SIG-M5 (cell line): ENCODE measurements at places on chromosomes 2 and 18.

DNA sequence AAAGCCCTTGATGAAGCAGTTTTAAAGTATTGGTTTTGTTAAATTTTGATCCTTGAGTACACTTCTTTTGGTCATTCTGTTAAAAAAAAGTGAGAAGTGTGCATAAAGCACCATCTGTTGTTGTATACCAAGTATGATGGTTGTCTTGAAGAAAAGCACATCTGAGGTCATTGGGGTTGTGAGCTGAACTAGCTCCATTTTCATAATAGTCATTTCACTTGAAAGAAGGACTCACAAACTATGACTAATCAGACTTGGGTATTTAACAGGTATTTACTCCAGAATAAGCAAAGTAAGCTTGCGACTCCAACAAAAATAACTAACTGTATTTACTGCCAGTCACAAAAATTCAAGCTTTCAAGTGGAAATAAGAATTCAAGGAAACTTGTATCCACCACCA, 35.1 kb downstream of the CHN1 start:
- DNase-seq: no peak

GRCh38 chr2:146652311-146652710, 1192.5 kb upstream of the ACVR2A start:
- no peak for DNase-seq

DNA sequence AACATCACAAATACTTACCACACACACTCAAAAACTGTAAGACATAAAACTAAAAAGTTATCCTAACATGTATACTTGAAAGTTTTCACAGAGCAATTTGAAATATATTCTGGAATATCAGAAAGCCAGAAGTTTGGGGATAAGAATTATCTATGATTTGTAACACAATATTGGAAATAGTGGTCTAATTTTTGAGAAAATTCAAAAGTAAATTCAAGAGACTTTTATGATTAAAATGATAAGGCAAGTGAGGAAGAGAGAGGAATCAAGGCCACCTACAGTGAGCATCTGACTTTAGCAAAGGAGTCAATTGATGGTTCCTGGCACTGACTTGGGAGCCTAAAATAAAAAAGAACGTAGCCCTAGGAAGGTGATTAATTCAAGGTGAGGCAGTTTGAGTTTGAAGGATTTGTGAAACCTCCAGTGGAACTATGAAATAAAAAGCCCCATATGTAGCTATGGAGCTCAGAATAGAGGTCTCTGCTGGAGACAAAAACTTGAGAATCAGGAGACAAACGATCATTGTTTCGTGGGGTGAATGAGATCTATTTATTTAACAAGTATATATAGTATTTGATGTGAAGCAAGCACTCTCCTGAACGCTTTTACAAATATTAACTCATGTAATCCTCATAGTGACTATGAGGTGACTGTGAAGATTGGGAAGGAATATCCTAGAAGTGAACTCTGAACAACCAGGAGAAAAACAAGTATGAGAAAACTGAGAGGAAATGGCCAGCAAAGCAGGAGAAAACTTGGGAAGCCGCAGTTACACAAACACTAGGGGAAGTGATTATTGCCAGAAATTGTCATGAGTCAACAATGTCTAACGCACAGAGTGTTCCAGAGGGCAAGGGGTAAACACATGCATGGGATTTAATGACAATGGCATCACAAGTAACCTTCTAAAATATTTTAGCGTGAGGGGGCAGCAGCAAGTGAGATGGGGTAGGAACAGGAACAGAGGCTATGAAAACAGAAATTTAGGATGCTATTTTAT, 12.8 kb downstream of the TFPI start:
- no peak for DNase-seq

- DNase-seq: no peak
These were observed 128.2 kb upstream of the ALKAL2 start for GRCh38 chr2:415986-416610.

DNA sequence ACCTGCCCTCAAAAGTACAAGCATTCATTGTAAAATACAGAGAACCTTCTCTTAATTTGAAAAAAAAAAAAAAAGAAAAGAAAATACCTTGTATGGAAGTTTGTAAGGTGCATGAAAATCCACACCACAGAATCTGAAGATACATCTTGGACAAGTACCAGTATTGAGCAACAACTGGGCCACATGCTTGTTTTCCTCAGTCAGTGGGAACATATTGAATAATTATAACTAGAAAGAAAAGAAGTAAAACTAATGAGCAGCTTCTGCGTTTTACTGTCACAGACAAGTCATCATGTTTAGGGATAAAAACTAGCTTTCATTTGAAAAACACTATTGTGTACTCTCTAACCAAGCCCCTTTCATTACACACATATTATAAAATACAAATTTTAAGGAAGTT, 5.8 kb upstream of the PEX13 start:
- no peak for DNase-seq

- DNase-seq: no peak
These were observed 92.0 kb downstream of the GAREM1 start for GRCh38 chr18:32378705-32379104.

- DNase-seq: no peak
These were observed 128.6 kb upstream of the EPC2 start for GRCh38 chr2:148515976-148516375.

GRCh38 chr2:48770181-48770580, 14.7 kb upstream of the LHCGR start:
- DNase-seq: no peak

- DNase-seq: peak; percentile 16
These were observed 27.0 kb downstream of the TMEM182 start for GRCh38 chr2:102788885-102789260.

DNA sequence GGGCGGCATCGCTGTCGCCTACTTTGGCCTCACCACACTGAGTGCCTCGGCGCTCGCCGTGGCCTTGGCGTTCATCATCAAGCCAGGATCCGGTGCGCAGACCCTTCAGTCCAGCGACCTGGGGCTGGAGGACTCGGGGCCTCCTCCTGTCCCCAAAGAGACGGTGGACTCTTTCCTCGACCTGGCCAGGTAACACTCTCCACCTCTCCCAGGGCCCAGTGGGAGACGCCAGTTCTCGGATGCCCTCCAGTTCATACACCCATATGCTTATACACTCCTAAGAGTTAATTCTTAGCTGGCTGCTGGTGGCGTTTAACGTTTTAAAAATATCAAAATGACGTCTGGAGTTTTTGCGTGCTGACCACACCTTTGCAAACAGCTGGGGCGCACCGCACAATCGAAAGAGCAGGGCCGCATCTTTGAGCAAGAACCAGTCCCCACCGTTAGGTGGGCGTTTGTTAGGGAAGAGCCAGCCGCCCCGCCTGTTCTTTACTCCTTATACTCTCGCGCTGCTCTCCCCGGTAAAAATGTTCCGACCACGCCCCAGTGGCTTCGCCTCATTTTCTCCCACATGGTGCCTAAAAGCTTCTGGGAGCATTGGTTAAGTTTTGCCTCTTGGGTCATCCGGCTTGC, 899 bp downstream of the SLC1A4 start:
- no peak for DNase-seq

DNA sequence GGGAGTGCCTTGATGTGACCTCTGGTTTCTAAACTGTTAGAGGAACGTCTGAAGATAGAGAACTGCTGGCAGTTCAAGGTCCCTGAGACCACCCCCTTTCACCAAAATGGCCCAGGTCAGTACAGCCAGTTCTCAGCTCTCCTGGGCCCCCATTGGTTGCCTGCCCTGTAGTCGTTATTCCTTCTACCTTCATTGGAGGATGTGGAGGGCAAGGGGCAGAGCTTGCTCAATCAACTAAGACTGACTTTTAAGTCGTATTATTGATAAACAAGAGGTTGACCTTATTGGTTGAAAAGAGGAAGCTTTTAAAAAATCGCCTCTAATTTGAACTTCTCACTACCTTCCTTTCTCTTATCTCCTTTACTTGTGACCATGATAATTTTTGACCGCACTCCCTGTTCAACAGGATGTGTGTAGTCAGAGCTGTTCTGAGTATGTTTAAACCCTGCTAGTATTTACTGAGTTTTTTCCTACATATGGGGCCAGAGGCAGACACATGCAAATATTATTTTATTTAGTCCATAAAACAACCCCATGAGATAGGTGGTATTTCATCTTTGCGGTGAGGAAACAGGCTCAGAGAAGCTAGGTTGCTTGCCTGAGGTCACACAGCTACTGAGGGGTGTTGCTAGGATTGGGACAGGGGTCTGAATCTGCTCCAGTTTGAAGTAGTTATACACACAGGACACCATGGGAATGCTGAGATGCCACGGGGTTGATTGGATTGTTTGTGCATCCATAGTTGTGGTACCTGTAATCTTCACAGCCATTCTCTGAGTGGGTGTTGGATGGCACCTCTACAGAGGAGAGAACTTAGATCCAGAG, 65.9 kb downstream of the TMEM247 start:
- no peak for DNase-seq

DNA sequence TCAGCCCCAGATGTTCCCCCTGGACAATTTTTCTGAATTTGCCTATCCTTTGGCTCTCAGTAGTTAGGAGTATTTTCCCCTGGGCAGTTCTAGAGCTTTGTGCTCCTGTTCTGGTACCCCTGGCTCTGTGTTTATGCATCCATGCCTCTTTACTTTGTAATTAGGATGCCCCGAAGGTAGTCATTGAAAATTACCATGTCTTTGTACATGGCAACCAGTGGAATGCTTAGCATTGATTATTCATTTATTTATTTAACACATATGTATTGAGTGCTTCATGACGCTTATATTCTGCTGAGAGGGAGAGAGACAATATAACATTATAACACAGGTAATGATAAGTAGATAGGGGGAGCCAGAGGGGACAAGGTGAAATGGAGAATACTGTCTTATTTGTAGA, 346.5 kb downstream of the PARD3B start:
- no peak for DNase-seq

DNA sequence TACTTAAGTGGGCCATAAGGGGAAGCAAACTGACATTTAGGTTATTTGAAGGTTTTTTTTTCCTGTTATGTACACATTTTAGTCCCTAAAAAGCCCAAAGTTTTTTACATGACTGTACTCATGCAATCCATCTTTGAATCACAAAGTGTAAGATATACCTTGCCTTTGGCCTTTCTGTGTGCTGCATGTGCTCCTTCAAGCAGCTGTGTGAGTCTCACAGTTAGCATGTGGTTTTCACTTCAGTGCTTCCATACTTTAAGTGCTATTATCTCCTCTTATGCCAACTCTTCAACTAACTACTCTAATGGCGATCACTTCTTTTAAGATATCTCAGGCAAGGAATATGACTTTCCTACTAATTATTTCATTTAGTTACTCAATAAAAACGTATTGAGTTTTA, 597.1 kb upstream of the ACVR2A start:
- no peak for DNase-seq

DNA sequence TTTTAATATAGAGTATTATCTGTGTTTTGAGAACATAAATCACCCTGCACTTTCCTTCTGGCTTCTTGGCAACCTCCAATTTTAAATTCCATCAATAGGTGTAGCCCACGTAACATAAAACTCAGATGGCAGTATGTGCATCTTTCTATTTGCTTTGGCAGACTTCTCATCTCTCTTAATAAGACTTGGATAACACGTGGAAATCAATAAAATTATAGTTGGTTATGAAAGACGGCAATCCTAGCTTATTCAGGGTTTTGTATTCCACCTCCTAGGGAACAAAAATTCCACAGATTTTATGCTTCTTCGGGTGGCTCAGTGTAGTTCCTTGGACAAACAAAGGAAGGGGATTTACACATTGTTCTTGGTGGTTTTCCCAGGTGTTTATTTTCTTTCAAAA, 299.3 kb downstream of the RND3 start:
- no peak for DNase-seq

DNA sequence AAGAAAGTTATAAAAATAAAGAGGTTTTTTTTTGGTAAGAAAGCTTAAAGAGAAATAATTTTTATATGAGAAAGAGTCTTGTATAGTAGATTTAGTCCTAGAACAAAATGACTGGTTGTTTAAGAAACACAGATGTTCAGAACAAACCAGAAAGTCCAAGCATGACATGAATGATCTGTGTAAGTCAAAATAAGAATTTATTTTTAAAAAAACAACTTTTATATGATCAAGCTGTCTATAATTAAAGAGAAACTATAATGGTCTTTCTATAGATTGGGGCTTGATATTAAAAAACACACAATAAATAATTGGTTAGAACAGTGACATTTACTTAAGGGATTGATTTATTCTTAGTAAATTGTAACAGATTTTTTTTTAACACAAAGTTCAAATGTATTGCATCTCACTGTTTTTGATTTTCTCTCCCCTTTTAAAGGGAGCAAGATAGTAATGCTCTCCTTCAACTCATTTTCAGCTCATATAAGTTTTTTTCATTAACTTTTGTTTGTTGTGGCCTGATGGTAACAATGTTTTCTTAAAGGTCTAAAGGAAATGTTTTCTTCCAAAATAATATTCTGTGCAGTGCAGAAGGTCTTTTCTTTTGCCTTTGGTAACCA, 1256.8 kb downstream of the LRP1B start:
- no peak for DNase-seq

- DNase-seq: no peak
These were observed 121.8 kb upstream of the SMAD7 start for GRCh38 chr18:49072524-49072934.

DNA sequence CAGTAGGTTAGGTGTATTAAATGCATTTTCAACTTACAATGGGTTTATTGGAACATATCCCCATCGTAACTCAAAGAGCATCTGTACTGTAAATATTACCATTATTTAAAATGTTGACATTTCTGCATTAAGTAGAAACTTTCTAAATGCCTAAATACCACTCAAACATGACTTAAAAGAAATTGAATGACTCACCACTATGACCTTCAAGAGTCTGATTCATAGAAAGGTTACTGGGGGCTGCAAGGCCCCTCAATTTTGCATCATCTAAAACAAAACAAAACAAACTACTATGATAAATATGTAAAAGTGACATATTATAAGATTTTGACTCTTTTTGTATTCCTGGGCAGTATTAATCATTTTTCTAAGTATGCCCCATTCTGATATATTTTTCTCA, 7.6 kb downstream of the WDR35 start:
- DNase-seq: no peak

GRCh38 chr2:192159736-192160135, 35.0 kb downstream of the TMEFF2 start:
- DNase-seq: no peak

DNA sequence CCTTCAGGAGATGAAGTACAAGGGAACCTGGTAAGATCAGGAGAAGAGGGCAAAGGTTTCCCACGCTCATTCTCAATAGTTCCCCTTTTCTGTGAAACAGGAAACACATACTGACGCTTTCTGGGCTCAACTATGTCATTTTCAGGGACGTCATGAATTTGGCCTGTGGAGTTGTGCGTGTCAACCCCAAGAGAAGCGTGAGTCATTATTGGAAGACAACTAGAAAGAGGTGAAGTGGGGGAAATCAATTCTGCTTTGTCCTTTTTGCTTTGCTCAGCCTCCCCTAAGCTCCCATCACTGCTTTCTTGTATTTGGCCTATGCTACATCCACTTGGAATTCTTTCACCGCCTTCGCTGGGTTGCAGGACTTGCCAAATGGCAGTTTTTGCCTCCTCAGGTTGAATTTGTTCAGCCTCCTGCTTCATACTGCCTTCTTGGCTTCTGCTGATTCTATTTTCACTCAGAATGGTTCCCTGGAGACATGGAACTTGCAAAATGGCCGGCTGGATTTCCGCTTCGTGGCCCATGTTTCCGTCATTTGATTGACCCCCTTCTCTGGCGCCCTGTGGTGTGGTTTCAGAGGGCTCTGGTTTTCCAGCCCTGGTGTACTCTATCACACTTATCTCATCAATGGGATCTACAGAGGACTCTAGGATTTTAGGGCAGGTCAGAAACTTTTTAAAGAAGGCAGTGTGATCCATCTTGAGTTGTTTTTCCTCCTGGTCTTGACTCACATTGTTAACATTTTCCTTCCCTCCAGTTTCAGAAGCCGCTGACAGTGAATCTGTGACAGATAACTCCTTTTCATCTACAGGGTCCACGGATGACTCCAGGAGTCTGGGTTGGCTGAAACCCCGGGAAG, 93.3 kb downstream of the ALPK2 start:
- DNase-seq: peak; percentile 44
